ENCODE measurements at places on chromosomes 1 and 21.

- DNase-seq: peak; percentile 44
Observed at GRCh38 chr1:20237646-20238045, 51.3 kb upstream of the PLA2G2C start.

GRCh38 chr1:34977858-34978257 is 7.3 kb downstream of the TMEM35B start:
- DNase-seq: no peak

DNA sequence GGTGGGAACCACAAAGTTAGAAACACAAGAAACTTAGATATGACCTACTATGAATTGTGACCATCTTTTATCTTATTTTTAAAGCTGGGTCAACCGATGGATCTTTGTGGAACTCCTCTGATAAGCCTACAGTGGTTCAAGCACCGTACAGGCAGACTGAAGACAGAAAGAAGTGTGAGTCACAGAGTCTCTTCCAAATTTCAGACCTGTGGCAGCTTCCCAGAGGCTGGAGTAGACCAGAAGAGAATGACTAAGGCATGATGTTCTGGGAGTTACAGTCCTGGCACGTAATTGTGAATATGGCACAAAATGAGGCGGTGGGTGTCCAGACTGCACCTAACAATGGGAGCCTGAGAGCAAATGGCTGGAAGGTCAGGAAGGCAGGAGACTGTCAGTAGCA is 70.0 kb downstream of the LMO4 start:
- peak; percentile 65 for DNase-seq

- DNase-seq: no peak
Observed at GRCh38 chr1:165641231-165641987, 10.4 kb downstream of the MGST3 start.

DNA sequence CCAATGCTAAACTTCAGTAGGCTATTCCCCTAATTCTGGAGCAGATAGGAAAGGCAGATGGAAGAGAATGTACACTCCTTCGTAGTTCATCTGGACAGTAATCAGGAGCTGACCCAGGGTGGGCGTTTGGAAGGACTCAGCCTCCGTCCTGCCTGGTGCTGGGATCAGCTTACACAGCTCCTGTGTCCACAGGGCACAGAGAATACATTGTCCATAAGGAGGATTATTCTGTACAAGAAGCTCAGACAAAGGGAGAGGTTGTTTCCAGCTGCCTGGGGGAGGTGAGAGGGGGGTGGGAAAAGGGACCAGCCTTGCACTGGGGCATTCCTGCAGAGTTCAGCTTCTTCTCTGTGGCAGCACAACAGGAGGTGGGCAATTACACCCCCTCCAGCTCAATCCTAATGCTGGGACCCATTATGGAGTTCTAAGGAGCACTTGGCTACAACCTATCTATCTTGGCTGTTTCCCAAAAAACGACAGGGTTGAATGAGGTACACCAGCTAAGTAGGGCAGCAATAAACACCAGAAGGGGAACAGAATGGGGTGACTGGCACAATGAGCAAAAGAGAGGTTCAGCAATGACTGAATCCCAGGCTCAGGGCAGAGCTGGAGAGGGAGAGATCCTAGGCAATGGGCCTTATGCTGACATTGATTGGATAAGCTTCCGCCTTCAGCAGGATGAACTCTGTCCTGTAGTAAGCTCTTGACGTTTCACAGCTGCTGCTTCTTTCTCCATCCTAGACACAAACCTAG is 7.4 kb downstream of the MED8 start:
- DNase-seq: no peak

GRCh38 chr1:162562470-162562828 is 927 bp downstream of the UAP1 start:
- peak; percentile 37 for DNase-seq

DNA sequence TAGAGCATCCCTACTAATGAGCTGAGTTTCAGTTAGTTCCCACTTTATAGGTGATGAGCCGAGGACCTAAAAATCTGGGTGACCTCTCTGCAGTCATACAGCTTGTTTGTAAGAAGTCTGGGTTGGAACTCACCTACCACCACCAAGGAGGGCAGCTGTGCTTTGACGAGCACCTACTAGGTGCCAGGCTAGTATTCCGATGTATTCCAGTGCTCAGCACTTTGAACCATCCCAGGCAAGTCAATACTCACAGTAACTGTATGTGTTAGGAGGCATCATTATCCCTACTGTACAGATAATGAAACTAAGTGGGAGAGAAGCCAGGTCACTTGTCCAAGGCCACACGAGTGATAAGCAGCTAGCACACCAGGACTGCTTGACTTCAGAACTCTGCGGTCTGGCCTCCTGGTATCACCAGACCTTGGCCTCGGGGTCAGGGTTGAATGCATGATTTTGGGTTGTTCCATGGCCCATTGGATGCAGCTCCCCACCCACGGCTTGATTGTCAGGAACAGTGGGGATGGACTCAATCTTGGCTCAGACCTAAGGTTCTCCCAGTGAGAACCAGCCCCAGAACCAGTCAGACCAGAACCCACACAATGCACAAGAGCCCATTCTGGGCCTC is 20.7 kb downstream of the ECE1 start:
- DNase-seq: no peak

DNA sequence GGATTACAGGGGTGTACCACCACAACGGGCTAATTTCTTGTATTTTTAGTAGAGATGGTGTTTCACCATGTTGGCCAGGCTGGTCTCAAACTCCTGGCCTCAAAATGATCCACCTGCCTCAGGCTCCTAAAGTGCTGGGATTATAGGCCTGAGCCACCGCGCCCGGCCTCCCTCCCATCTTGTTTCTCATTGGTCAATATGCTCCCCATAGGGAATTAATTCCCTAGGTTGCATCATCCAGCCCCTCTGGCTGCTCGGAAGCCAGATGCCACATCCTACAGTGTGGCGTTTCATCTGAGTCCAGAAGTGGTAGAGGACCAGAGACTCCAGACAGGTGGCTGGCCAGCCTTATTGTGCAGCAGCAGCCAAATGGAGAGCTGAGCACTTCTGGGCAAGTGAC is 11.5 kb upstream of the VASH2 start:
- DNase-seq: no peak

DNA sequence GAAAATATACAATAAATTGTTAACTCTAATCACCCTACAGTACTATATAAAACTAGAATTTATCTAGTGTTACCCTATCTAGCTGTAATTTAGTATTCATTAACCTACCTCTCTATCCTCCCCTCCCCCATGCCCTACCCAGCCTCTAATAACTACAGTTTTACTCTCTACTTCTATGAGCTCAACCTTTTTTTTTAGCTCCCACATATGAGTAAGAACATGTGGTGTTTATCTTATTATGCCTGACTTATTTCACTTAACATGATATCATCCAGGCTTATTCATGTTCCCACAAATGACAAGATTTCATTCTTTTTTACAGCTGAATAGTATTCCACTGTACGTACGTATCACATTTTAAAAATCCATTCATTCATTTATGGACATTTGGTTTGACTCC is 46.0 kb upstream of the WARS2 start:
- peak; percentile 69 for DNase-seq

DNA sequence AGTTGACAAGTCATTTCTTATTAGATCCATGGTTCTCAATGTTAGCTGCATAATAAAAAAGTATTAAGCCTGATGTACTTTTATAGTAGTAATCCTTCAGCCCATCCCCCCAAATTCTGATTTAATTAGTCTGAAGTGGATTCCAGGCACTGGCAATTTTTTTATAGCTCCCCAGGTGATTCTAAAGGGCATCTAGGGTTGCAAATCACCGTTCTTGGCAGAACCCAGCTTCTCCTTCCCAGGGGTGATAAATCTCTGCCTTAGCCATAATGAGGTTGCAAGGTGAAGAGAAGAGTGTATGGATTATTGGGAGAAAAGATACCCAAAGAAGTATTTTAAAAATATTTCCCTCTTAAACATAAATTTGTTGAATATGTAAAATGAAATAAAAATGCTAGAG is 43.0 kb upstream of the RXRG start:
- DNase-seq: no peak

- no peak for DNase-seq
Observed at GRCh38 chr1:182248721-182249120, 142.9 kb downstream of the GLUL start.

DNA sequence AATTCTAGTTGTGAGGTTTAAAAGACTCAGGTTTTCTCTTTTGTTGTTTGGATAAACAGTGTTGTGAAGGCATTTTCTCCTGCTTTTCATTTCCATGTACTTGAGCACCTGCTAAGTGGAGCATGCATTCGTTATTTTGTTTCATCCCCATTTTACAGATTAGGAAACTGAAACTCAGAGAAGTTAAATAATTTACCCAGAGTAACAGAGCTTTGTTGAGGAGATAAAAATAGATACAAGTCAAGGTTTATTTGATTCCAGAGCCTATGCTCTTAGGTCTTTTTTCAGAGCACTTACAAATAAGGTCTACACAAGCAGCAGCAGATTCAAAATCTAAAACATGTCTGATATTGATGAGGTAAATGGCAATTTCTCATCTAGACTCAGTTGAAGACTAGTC is 254.7 kb upstream of the PTBP2 start:
- DNase-seq: no peak

DNA sequence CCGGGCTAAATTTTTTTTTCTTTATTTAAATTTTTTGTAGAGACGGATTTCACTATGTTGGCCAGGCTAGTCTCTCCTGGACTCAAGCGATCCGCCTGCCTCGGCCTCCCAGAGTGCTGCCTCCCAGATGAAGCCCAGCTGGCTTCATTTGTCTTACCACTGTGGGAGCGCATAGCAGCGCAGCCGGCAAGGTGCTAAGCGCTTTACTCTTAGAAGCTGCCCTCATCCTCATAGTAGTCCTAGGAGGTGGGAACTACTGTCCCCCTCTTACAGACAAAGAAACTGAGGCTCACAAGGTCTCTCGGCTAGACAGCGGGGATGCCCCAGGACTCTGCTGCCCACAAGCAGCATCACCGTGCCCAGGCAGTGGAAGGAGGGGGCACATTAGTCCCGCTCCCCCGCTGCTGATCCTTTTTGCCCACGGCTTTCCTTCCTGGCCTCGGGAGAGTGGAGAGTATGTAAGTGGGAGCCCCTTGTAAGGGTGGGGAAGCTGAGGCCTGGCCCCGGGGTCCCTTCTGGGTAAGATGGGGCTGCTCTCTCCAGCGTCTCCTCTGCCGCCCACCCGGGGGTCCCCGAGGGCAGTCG is 726 bp downstream of the TMEM54 start:
- DNase-seq: no peak

- DNase-seq: no peak
Observed at GRCh38 chr1:226571893-226572292, 23.3 kb downstream of the STUM start.

- DNase-seq: no peak
Observed at GRCh38 chr1:209595599-209596285, 12.2 kb downstream of the CAMK1G start.

DNA sequence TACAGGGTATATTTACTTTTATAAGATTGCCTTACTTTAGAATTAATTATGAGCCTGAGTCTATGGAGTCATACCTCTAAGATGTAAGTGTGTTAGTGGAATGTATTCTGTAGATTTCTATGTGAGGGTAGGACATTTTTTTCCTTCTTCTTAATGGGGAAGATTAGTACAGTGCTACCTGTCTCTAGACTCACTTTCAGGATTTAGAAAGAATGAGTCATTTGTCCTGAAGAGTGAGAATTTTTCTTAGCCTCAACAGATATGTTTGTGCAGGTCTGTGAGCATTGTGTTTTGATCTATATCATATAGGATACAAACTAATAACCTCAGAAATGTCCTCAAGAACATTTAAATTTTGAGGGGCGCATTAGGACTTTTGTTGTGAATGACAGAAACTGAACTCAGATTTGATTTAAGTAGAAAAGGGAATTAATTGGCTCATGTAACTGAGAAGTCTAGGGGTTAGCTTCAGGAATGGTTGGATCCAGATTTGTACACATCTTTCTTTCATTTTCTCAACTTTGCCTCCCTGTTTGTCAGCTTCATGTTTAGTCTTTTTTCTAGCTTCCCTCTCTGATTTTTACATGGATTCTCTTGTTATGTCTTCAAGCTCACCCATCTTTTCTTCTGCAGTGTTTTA is 45.3 kb downstream of the TTC3 start:
- DNase-seq: peak; percentile 15

GRCh38 chr1:166089804-166090203 is 77.0 kb downstream of the FAM78B start:
- no peak for DNase-seq

- peak; percentile 22 for DNase-seq
Observed at GRCh38 chr1:36464605-36465393, 615 bp upstream of the MRPS15 start.

DNA sequence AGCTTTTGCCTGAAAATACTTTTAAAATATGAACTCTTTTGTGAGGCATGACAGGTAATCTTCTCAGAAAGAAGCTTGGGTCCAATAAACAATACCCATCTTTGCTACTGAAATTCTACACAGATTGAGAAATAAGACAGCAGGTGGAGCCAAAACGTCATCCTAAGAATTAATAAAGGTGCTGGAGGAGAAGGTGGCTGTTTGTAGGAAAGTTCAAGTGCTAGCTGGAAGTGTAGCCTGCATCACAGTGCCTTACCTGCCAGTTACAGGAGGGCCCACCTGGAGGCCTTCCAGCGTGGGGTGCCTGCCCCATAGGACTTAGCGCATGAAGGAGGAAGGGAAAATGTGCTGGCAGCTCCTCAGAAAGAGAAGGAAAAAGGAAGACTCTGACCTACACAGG is 93.7 kb downstream of the TTC3 start:
- DNase-seq: peak; percentile 57

- no peak for DNase-seq
Observed at GRCh38 chr1:61743716-61744580, 1.7 kb downstream of the PATJ start.

- DNase-seq: no peak
Observed at GRCh38 chr1:55194851-55195250, 20.3 kb downstream of the USP24 start.

GRCh38 chr1:154553056-154554030 is 5.1 kb downstream of the UBE2Q1 start:
- DNase-seq: peak; percentile 77

GRCh38 chr1:171961861-171962260 is 120.6 kb downstream of the DNM3 start:
- DNase-seq: no peak

- DNase-seq: no peak
Observed at GRCh38 chr21:28751176-28751575, 241.5 kb downstream of the LTN1 start.

DNA sequence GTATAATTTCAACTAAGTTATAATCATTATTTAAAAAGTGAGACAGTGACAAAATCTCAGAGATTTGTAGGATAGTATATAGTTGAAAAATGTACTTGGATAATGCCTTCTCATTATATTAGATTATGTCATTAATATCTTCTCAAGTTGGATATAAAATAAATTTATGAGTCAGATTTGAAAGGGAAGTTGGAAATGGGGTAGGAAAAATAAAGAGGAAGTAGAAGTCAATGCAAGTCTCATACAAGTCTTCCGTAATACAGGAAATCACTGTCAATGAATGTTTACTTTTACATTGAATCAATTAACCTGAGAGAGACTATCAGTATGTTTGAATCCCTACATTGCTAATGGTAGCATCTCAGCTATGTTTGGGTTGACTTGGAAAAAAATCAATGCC is 16.2 kb upstream of the RNPC3 start:
- DNase-seq: no peak

GRCh38 chr1:233735847-233736246 is 121.9 kb downstream of the KCNK1 start:
- no peak for DNase-seq

All from kidney tubule cell (primary cell).